ENCODE measurements at places on chromosomes 5 and 9.

GRCh38 chr5:14582797-14583137 is 1.2 kb downstream of the OTULINL start:
- DNase-seq = no peak

DNA sequence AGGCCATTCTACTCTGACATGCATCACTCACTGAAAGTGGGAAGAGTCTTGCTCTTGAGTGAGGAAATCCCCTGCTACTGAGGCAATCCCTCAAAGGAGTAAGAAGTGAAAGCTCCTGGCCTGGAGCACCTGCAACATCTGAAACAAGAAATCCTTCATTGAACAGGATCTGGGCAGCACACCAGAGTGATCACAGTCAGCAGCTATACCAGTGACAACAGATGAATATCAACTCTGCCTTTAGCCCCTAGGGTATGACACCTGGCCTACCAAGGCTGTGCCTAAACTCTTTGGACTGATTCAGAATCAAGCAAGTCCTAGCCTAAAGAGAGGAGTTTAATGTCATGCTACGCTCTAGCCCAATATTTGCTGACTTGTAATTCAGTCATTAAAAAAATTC is 156.2 kb upstream of the CCDC152 start:
- DNase-seq = no peak

- DNase-seq = no peak
Measured at GRCh38 chr9:128627906-128628305, 28.7 kb downstream of the DYNC2I2 start.

- DNase-seq = no peak
Measured at GRCh38 chr9:127844821-127845359, 9.6 kb downstream of the ENG start.

GRCh38 chr5:143824851-143825720 is 13.1 kb downstream of the HMHB1 start:
- DNase-seq = peak; percentile 84

DNA sequence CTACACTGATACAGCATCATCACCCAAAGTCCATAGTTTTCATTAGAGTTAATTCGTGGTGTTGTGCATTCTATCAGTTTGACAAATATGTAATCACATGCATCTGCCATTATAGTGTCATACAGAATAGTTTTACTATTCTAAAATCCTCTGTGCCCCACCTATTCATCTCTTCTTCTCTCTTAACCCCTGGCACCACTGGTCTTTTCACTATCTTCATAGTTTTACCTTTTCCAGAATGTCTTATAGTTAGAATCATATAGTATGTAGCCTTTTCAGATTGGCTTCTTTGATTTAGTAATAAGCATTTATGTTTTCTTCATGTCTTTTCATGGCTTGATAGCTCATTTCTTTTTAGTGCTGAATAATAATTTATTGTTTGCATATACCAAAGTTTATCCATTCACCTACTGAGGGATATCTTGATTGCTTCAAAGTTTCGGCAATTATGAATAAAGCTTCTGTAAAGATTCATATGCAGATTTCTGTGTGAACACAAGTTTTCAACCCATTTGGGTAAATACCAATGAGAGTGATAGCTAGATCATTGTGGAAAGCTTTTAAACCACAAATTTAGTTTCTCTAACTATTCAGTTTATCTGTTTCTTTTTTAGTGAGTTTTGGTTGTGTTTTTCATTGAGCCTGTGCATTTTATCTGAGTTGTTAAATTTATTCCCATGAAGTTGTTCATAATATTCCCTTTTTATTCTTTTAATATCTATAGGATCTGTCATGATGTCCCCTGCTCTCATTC is 84.9 kb downstream of the RALGPS1 start:
- no peak for DNase-seq

- DNase-seq = no peak
Measured at GRCh38 chr9:8278048-8278447, 478.5 kb upstream of the DMAC1 start.

DNA sequence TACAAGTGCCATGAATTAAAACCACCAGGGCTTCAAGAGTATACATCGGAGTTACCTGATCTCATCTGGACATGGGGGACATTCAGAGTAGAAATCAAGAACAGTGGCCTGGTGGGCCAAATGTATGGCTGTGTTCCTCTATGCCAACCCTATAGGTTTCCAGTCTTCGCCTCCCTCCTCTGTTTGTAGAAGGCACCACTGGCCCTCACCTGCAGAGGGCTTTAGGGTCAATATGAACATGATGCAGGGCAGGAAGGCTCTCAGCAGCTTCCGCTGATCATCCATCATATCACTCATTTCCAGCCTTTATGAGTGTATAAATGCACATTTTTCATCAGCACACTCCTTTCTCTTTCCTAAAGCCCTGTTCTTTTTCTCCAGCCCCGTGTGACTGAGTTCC is 555.5 kb upstream of the BRINP1 start:
- DNase-seq = no peak

DNA sequence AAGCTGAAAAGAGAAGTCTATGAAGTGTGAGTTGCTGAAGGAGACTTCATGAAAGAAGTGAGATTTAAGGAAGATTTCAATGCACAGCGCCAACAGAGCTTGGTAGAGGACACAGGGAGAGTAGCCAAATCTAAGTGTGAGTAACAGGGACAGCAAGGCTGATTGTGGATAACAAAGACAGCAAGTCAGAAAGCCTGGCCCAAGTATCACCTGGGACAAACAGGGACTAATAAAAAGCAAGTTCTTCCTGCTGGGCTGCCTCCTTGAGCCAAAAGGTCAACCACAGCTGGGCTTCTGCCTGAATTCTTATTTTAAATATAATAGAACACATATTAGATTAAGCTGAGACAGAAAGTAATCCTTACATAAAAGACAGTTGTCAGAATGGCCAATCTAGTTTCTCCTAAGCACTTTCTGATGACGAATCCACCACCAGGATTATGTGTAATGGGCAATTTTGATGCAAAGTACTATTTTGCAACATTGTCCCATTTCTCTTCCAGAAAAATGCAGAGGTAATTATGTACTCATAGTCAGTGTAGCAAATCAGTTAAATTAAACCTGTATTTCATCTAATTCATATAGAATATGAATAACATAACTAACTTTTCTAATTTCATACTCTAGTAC is 73.8 kb downstream of the MAPKAP1 start:
- DNase-seq = no peak

DNA sequence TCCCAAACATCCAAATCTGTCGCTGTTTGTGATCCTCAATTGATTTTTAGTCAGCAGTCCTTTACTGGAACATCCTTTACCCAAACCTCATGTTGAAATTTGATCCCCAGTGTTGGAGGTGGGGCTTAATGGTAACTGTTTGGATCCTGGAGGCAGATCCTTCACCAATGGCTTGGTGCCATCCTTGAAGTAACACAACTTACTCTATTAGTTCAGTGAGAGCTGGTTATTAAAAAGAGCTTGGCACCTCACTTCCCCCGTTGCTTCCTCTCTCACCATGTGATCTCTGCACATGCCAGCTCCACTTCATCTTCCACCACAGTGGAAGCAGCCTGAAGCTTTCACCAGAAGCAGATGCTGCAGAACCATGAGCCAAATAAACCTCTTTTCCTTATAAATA is 40.3 kb downstream of the DNAJB5 start:
- no peak for DNase-seq

DNA sequence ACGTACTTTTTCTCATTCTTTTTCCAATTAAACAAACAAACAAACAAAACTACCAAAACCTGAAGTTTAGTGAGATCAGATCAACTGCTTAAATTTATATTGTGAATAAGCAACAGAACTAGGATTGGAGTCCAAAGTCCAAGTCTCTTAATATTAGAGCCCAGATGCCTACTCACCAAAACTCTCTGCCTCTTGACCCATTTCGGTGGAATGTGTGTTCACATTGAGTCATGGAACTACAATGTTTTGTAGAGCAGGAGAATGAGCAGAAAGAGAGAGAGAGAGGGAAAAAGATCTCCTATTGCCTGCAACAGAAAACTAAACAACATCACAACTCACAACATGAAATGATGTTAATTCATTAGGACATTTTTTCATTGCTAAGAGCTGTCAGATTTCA is 751.1 kb downstream of the TLR4 start:
- no peak for DNase-seq

DNA sequence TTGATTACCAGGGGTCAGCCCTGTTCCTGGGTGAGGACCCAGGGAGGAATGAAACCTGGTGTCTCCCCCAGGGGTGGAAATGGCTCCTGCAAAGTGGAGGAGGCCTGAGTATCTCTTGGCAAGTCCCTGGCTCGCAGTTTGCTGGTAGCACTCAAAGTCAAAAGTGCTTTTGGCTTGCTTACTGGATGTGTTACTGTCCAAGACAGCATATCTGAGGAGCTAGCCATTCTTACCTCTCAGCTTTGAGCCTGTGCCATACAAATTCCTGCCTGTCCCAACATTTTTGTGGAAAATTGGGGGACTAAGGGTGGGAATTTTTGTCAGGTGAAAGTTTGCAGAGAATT is 9.9 kb downstream of the ZNF618 start:
- no peak for DNase-seq

GRCh38 chr9:17653947-17654465 is 75.1 kb downstream of the SH3GL2 start:
- no peak for DNase-seq

- DNase-seq = no peak
Measured at GRCh38 chr5:118326481-118327045, 661.8 kb downstream of the DTWD2 start.

GRCh38 chr5:147307170-147307569 is 72.3 kb downstream of the STK32A start:
- DNase-seq = no peak

DNA sequence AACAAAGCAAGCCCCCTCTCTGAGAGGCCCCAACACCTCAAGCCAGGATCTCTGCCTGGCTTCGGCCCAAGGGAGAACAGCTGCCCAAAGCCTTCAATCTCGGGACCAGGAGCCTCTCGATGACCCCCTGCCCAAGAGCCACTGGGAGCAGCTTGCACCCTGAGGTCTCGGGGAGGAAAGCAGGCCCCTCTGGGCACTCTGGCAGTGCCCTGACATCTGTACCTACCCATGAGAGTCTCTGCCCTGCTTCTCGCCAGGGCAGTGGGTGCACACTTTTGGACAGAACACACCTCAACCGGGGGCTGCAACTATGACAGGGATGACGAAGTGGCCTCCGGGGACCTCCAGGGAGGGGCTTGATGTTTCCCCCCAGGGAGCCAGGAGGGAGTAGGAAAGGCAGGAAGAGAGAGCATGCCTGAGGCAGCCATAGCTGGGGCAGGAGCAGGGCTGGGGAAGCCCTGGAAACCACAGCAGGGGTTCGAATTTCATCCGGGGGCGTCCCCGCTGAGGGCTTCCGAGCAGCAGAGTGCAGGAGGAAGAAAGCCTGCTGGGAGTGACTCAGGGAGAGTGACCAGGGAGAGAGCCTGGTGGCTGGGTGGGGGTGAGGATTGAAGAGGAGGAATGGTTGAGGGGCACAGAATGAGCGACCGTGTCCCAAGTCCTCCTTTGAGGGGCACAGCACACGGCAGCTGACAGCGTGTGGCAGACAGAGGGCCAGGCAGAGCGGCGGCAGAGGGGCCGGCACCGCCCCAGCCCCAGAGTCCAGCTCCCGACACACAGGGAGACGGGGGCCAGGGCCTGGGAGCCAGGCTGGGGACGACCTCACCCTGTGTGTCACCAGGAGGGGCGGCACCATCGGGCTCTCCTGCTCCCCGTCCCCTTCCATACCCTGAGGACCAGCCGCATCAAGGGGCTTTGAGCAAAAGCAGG is 1.8 kb downstream of the LPCAT1 start:
- no peak for DNase-seq

- DNase-seq = no peak
Measured at GRCh38 chr5:100546001-100546400, 10.8 kb downstream of the FAM174A start.

GRCh38 chr5:175866377-175866907 is 4.9 kb upstream of the CPLX2 start:
- DNase-seq = no peak

GRCh38 chr5:67263656-67264408 is 67.2 kb upstream of the CD180 start:
- no peak for DNase-seq

DNA sequence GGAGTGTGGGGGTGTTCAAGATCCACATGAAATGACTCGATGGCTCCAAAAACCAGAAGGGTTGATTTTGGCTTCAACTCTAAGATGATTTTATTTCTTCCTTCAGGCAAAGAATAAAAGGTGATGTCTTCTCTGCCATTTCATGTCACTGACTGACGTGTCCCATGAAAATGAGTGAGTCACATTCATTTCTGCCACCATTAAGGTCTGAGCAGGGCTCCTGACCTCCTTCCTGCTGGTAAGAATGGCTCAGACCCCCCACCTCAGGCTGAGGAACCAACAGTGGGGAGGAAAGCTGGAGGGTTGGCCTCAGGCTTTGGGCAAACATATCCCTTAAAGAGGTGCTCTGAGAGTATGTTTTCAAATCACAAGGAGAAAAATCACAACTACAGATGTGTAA is 53.9 kb upstream of the ZNF354A start:
- no peak for DNase-seq

DNA sequence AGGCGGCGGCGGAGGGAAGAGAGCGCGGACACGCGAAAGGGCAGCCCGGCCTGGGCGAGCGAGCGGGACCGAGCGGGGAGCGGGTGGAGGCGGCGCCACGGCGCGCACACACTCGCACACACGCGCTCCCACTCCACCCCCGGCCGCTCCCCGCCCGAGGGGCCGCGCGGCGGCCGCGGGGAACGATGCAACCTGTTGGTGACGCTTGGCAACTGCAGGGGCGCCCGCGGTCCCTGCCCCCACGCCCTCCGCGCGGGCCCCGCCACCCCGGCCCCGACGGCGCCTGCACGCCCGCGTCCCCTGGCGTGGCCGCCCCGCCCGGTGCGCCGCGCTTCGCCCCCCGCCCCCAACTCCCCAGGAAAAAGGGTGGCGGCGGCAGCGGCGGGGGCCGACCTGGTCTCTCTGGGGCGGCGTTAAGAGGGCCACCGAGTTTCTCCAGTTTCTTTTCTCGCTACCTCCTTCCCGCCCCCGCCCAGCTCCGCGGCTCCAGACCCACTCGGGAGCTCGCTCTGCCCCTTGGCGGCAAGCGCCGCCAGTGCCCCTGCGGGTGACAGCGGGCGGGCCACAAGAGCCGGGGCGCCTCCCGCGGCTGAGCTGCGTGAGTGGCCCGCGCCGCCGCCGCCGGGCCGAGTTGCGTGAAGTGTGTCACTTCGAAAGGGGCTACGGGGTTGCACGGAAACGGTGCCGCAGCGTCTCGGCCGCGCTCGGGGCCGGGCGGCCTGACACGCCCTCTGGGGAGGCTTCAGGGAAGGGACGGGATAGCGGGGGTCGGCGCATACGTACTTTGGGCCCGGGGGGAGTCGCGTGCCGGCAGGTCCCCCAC is at the start of gene NR3C1:
NR3C1 (minus strand) TSS at position 94 of the 823 bp plus-strand sequence. CDS start 2,847 bp downstream, outside the sequence.
- DNase-seq = peak; percentile 84

DNA sequence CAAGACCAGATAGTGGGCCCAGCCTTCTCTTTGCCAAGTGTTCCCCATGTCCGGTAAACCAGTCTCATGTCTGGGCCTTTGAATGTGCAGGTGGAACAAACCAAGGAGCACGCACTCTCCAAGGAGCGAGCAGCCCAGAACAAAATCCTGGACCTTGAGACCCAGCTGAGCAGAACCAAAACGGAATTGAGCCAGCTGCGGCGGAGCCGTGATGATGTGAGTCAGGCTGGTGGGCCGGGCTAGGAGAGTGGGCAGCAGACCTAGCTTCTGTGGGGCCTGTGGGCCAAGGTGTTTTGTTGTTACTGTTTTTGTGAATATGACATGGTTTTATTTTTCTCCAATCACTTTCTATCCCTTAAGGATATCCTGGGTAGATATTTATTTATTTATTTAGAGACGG is 5.6 kb upstream of the GLE1 start:
- DNase-seq = no peak
